ENCODE measurements at places on chromosomes 1 and 21.
A peak's percentile ranks its signal among the peaks of the same experiment; 100 is the strongest.

DNA sequence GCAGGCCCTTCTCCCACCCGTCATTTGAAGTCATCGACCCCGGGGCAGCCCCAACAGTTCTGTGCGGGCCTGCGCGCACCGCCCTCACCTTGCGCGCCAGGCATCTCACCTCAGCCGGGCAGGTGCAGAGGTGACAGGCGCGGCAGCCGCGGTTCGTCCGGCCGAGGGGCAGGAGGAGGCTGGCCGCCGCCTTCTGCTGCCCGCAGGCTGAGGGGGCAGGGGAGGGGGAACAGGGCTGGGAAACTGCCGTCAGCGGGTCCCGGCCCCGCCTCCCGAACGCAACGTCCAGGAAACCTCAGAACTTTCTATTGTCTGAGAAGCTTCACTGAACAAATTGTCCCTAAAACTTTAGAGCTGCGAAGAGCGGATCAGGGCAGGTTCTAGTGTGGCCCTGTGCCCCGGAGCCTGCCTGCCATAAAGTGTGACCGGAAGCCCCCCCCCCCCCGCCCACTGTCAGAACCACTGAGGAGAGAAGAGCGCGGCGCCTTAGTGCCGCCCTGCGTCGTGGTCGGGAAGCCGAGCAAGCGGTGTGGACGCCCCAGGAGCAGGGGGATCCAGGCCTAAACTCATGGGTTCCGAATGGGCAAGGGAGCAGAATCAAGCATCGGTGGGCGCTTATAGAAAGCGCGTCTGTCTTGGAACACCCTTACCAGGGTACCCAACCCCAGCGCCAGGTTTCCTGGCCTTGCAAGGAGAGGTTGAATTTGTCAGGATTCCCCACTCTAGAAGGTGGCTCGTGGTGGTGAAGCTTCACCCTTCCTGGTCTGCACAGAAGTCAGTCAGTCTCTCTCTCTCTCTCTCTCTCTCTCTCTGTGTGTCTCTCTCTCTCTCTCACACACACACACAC, 13.3 kb upstream of the TBX15 start:
- DNase-seq: no peak

DNA sequence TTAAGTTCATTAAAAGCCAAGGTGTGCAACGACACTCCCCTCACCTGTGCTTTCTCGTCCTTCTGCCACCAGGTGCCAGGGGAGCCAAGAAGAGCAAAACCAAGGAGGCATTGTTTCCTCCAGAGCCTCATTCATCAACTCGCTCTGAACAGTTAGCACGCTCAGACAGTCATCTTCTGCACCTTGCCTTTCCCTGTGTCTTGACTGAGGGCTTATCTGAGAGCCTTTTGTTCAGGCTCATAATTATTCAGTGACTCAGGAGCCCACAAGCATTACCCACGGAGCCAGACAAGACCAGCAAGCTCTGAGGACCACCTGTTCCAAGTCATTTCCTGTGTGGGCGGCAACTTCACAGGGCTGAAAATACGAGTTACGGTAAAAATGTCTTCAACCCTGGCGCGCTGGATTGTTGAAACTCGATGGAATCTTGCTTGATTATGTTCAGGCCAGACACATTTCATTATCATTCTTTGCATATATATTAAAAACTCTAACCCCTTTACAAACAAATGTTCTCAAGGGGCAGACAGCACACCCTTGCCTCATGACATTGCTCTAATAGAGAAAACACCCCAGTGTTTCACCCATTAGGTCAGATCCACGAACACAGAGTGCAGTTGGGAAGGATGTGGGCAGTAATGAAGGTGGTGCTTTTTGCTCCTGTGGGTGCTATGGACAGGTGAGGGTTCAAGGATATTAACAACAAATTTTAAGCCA, 89.7 kb upstream of the RUNX1 start:
- DNase-seq: no peak

DNA sequence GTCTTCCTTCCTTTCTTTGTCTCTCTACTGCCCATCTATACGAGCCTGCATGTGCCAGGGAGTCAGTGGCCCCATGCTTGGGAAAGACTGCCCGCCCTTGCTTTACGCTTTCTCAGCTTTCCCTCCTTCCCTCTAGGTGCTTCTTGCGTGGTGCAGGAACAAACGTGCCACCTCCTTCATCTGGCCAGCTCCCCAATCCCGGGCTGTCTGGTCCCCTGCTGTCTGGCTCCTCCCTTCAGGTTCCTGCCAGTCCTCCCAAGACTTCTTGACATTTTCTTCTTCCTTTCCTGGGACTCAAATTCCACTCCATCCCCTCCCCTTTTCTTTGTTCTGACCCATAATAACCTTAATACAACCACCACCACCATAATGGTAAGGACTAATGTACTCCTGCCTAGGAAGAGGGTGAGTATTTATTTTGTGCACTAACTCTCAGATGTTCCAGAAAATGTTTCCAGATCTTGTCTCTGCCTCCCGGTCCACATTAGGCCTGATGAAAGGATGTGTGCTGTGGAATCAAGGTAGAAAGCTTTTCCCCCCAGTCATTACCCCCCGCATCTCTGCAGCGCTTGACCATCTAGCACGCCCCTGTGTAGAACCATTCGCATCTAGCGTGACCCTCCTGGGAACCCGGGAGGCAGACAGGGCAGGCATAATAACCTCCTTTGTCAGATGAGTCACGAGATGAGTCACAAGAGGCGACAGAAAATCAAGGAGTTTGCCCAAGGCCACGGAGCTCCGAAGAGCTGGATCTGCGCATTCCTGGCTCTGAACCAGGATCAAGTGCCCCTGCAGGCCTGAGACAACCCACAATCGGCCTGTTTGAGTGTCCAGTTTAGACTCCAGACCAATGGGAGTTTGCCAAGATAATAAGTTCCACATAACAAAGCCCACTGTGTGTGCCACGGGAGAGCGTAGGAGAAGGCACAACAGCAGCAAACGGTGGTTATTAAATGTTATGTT, 60.1 kb upstream of the NEK2 start:
- no peak for DNase-seq

GRCh38 chr1:32393136-32393535, 1.1 kb downstream of the BSDC1 start:
- no peak for DNase-seq

DNA sequence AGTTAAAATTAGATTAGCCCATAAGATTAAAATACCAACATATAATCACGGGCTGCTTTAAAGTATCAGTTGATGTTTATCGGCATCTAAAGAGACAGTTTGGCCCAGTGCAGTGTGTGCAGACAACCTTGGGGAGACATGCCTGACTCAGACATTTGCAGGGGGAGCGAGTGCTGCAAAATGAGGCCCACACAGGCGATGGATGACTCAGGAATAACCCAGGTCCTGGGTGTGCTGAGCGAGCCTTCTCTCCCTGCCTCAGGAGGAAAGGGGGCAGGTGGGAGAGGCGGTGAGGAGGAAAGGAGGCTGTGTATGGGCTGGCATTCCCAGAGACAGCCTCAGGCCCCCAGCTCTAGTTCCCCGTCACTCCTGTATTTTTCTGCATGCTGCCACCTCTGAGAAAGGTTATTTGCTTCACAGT, 9.0 kb downstream of the SLC9A1 start:
- DNase-seq: no peak

GRCh38 chr1:94258873-94259331, 21.5 kb upstream of the ARHGAP29 start:
- DNase-seq: no peak

DNA sequence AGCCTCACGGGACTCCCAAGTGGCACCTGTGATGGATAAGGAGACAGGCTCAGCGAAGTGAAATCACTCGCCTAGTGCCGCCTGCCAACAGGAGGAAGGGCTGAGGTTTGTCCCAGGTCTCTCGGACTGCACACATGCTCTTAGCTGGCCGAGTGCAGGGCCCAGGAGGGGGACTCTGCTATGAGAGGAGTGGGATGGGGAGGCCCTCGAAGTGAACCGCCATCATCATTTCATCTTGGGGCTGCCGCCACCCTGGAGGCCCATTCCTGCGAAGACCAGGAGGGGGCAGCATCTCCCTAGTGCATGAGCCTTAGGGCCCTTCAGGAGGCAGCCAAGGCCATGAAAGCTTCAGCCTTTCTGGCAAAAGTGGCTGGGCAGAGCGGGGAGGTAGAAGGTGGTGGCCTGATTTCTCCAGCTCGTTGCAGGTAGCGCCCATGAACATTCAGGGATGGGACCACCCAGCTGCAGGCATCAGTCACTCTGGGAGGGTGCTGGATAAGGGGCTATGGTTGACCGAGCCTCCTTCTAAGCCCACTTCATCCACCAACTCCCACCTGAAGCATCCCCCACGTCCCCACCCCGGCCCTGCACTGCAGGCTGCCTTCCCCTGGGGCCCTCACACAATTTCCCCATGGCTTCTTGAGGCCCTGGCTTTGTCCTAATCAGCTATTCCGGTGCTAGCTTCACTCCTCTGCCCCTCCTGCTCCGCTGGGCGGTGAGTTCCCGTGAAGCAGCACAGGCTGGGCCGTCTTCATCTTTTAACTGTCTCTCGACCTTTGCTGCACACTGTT, 17.2 kb upstream of the RASSF5 start:
- DNase-seq: peak; percentile 86

DNA sequence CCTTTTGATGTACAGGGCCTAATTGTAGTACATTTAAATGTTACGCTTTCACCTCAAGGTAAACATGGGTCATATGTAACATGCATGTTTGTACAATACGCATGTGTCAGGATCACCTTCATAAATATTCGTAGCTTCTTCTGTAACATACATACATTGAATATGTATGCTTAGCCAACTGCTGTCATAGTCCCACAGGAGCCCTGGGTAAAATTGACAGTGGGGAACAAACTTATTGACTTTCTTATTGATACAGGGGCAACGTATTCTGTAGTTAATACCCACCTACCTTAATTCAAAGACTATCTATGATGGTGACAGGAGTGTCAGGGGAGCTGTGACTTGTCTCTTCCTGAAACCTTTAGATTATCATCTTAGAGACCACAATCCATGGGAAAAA, 3.7 kb upstream of the REN start:
- DNase-seq: no peak

DNA sequence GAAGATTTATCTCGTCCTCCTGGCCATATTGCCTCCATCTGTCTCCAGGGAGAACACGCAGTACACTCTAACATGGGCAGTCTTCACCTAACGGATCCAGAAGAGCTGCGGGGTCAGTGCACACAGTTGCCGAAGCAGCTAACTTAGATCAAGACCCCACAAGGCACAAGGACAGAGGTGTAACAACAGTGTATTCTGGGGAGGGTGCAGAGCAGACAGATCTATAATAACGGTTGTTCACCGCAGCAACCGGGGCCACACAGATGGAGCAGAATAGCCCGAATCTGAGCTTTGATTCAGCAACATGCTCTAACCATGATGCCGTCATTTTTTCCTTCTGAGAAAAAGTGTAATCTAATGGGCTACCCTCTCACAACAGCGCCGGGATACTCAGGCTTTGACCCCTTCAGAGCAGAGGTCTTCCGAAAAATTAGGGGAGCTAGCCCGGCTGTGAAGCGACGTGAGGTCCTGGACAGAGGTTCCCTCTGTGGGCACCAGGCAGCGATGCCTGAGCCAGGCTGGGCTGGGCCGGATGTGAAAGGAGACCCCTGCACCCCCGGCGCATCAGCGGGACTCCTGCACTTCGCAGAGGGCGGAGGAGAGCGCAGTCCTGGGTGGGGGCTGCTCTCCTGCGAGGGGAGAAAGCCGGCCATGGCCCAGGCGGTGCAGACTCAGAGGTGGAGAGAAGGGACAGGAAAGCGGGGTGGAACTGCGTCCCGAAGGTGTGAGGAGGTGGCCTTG, 57.5 kb downstream of the BCL9 start:
- DNase-seq: peak; percentile 29

Measured in NCI-H1694 (cell line).